ENCODE measurements at places on chromosomes 12 and 14.

- DNase-seq: no peak
These were observed 273.9 kb upstream of the MIS18BP1 start for GRCh38 chr14:45526715-45527549.

GRCh38 chr14:97554597-97554996 lies 757.4 kb downstream of the VRK1 start:
- no peak for DNase-seq

- no peak for DNase-seq
These were observed 53.8 kb downstream of the FZD10 start for GRCh38 chr12:130216031-130216430.

DNA sequence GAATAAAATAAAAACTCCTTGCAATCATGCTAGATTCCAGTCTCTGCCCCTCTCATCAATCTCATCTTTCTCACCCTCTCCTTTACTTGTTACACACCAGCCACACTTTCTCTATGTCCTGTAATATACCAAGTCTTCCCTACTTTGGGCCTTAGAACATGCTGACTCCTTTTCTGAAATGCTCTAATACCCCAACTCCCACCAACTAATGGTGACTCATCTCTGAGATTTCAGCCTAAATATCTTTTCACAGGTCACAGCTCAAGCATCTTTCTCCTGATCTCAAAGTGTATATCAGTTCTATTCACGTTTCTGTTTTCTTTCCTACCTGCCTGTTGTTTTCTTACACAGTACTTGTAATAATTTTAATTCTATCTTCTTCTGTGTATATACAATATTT lies 378.9 kb upstream of the PRICKLE1 start:
- no peak for DNase-seq

DNA sequence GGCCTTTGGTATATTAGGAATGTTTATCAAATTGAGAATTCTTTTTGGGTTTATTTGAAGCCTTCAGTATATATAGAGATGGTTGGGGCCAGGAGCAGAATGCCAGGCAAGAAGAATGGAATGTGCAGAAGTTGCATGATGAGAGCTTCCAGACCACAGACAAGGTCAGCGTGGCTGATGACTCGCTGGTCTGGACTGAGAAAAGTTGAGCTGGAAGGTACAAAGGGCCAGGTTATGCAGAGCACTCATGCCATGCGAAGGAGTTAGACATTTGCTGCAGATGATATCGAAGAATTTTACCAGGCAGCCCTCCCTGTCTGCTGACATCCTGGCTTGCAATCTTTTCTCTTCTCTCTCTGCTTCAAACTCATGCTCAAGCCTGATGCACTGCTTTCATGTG lies 196.2 kb upstream of the ARHGAP5 start:
- no peak for DNase-seq

GRCh38 chr12:70719672-70720420 lies 82.6 kb upstream of the PTPRB start:
- no peak for DNase-seq

- peak; percentile 41 for DNase-seq
These were observed 29.2 kb downstream of the FOS start for GRCh38 chr14:75307700-75308379.

- no peak for DNase-seq
These were observed 432.6 kb upstream of the SYT1 start for GRCh38 chr12:78431931-78432330.

DNA sequence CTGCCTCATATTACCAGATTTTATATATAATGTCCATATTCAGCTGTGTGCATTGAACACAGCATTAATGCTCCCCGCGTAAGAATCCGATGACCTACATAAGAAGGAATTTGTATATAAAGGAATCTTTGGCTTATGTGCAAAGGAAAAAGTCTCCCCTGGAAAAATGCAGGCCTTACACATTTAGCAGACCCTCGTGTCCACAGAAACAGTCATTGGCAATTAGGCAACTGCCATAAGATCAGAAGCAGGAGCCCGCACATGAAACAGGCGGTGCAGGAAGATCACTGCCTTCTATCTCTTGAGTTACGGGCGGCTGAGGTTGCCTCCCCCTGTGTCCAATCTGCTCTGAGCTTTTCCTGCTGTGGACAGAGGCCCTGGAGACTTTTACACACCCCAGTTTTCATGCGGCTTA lies 63.2 kb upstream of the RFX4 start:
- DNase-seq: no peak

- no peak for DNase-seq
These were observed 635.8 kb upstream of the FOXG1 start for GRCh38 chr14:28130610-28131284.

GRCh38 chr12:132040906-132041606 lies 91.3 kb downstream of the EP400 start:
- no peak for DNase-seq

DNA sequence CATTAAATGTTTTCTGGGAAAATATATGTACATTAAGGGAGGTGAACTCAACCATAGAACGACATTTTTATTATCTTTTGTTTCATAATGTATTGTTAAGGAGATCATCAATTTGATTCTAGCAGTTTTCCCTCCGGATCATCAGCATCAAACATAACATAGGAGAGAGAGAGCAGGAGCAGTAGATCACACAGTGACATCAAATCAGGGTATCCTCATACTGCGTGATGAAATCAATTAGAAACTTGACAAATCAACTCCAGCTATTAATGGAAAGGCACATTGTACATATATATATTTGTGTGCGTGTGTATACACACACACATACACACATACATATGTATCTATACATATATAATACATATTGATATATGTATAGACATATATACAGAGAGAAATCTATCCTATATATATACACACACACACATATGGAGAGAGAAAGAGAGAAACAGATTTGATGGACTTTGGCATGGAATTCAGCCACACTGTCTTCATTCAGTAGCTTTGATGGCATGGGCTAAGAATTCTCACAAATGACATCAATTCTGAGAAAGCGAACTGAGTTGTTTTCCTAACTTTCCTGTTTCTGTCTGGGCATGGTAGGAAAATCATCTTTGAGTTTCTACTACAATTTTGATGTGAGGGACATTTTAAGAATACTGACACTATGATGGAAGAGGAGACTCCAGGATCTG lies 1302.8 kb upstream of the SEL1L start:
- no peak for DNase-seq

DNA sequence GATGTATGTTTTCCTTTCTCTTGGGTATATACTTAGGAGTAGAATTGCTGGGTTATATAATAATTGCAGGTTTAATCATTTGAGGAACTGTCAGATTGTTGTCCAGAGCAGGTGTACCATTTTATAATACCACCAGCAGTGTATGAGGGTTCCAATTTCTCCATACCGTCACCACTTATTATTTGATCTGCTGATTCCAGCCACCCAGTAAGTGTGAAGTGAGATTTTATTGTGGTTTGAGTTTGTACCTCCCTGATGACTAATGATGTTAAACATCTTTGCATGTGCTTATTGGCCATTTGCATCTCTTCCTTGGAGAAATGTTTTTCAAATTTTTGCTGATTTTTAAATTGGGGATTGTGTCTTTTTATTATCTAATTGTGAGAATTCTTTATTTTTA lies 15.1 kb downstream of the NCKAP5L start:
- no peak for DNase-seq

DNA sequence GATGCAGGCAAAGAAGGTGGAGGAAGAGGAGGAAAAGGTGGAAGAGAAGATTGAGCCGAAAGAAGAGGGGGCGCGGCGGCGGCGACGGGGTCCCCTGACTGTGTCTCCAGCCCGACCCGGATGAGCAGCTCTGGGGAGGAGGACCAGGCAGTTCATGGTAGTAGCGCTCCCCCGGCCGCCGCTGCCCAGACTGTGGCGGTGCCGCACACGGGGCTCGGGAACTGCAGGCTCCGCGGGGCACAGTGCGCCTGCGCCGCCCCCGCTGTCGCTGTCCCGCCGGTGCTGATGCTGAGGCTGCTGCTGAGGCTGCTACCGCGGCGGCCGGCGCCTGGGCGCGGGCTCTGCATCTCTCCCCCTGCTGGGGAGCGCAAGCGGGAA lies at the start of gene KCNH5:
KCNH5 (minus strand) TSS at position 225 of the 378 bp plus-strand sequence. CDS start 272 bp downstream, outside the sequence.
- no peak for DNase-seq

DNA sequence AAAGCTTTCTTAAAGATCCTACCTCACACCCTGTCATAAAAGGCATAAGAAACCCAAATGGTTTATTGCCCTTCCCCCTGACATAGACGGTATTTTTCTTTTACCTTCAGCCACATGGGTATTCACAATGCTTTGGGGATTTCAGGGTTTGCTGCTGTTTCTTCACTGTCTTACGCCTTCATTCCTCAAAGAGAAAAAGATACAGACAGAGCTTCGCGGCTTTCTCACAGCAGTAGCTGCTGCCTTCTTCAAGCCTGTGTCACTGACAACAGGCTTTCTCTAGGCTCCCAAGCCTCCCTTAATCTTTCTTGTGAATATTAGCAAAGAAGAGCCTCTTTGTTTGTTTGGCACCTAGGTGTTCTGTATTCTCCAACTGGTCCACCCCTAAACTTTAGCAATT lies 197.4 kb upstream of the ARID2 start:
- DNase-seq: no peak

DNA sequence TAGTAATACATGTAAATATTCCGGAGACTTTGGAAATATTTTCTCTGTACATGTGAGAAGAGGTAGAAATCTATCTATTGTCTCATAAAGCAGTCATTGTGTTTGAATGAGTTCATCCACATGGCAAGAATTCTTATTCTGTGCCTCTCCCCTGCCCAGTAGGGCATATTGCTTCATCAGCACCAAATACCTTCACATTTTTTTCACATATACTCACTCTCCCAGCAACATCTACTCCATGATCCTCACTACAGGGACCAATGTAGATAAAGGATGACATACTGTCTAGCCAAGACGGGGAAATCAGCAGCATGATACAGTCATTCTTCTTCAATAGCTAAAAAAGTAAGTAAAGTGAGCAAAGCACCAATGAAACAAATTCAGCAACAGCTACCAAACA lies 1.3 kb upstream of the TAS2R14 start:
- DNase-seq: no peak

DNA sequence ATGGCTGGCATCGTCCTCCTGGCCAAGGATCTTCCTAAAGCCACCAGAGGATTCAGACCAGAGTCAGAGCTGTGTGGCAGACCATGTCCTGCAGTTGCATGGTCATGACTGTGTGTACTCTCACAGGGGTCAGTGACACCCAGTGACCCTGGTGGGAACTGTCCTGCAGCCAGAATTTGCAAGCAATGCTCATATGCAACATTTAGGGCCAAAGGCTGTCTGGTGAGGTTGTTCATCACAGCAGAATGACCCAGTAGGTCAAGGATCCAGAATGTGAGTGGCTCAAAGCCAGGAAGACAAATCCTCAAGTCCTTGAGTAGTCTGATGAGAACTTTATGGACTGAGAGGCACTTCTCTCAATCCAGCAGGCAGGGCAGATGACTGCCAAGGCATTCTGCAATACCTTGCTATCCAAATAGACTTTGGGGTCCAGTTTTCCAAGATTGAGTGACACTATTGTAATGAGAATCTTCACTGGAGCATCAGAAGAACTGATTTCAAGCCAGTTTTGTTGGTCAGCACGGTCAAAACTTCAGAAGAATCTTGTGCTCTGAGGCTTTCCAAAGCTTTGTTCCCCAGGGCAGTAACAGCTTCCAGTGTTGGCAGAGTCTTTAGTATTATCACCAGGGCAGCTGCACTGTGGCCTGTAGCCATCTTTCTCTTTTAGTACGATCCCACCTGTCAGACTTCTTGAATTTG lies 122.0 kb downstream of the PTCSC3 start:
- no peak for DNase-seq

DNA sequence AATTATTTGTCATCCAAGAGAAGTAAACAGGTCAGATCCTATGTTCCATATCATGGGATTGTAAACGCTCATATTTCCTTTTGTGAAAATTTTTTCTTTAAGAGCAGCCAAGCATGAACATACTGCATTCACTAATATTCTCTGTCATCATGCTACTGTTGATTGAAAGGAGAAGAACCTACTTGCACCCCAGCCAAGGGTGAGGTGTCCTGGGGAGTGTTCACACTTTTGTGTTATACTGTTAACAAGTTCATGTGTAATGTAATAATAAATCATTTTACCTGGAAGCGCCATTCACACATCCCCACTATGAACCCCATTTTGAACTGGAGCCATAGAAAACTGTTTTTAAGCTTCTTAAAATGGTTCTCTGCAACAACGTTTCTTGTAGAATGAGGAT lies 53.6 kb downstream of the HMGA2 start:
- DNase-seq: no peak

- DNase-seq: no peak
These were observed 150.1 kb downstream of the SLC38A4 start for GRCh38 chr12:46675736-46676135.

DNA sequence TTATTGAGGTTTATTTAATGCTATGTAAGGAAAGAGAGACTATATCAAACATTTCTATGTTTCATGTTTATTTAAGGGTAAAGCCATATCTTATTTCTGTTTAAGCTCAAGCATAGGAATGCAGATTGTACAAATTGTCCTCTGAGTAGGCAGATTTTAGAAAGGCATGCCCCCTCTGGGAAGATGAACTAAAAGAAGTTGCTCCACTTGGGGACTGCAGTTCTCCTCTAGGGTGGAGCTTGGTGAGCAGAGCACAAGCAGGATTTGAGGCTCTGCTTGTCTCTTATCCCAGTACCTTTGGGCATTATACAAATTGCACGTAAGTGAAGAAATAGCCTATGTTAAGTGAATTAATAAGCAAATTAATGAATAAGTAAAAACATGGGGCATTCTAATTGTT lies 96.2 kb upstream of the PDE3A start:
- no peak for DNase-seq

- DNase-seq: no peak
These were observed 18.8 kb upstream of the KRT78 start for GRCh38 chr12:52867642-52868041.

DNA sequence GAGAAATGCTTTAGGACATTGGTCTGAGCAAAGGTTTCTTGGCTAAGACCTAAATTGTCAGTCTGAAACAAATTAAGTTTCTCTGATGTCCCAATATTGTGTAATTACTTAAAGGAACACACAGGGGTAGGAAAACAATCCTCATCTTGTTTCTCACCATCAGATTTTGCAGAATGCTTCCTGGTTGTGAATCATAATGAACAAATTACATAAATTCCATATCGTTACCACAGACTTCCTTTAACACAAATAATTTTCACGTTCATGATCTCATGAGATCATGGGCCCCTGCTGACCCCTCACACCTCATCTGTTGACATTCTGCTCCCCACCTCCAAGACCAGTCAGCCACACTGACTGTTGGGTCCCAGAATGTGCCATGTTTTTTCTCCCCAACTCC lies 194.1 kb downstream of the MON2 start:
- no peak for DNase-seq

GRCh38 chr12:53103860-53104305 lies 597 bp downstream of the SOAT2 start:
- DNase-seq: no peak

- no peak for DNase-seq
These were observed 28.2 kb downstream of the DAD1 start for GRCh38 chr14:22560662-22561365.

- DNase-seq: no peak
These were observed 16.3 kb upstream of the RFLNA start for GRCh38 chr12:124278389-124279101.
